Gastroesophageal sphincter (tissue), 4 donors: ENCODE measurements at places on chromosomes 12 and 14.
A peak's percentile ranks its signal among the peaks of the same experiment; 100 is the strongest.

DNA sequence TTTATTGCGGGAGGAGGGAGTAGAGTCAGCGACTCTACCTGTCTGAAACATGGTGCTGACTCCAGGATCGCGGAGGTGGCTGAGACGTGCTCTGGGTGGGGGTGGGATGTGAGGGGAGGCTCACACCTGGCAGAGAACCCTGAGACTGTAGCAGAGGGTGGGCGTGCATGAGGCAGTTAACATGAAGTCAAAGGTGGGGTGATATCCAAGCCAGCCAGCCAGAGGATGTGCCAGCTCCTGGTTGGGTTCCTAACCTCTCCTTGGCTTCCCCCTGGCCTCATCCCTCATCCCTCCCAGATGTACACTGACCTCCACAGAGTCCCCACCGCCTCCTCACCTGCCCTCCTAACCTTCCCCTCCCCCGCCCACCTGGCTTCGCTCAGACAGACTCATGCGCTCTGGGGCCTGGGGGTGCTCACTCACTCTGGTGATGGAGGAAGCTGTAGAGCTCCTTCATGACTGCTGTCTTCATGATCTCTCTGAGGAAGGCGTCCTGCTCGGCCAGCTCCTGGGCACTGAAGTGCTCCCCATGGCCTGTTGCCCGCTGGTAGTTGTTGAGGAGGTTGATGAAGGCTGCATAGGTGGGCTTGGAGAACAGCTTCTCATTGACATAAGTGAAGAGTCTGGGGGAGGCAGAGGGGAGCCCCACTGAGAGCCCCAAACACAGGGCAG is 9.3 kb downstream of the ENDOU start:
- ATAC-seq = no peak

DNA sequence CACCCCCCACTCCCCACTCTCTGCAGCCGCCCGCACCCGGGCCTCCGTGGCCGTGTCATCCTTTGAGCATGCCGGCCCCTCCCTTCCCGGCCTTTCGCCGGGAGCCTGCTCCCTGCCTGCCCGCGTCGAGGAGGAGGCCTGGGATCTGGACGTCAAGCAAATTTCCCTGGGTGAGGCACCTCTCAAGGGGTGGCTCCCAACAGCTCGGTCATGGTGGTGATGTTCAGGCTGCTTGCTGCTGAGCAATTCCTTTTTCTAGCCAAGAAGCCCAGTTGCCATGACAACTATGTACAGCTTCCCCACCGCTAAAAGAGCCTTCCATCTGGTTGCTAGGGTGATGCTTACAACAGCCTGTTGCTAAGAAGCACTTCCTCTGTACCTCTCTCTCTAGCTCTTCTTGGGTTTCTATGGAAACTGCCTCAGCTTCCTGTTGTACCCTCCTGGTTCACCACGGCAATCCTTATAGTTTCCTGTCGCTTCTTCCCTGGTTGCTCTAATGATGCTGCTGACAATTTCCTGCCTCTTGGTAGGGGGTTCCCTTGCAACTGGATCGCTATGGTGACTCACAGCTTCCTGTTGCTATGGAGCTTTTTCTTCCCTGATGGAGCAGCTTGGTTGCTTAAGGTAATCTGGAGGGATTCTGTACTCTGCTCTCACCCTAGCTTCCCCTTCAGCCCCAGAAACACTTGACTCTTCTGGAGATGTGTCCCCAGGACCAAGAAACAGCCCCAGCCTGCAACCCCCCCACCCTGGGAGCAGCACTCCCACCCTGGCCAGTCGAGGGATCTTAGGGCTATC is 11.0 kb downstream of the ZNF219 start:
- peak; percentile 33 for ATAC-seq

- no peak for ATAC-seq
These were observed 15.5 kb downstream of the SYT1 start for GRCh38 chr12:78880078-78880477.

GRCh38 chr12:28872654-28873268 is 276.3 kb upstream of the FAR2 start:
- no peak for ATAC-seq

- no peak for ATAC-seq
These were observed 210.4 kb upstream of the NUDT4 start for GRCh38 chr12:93167331-93167730.

- no peak for ATAC-seq
These were observed 89.9 kb downstream of the NKX2-1 start for GRCh38 chr14:36430169-36430568.

DNA sequence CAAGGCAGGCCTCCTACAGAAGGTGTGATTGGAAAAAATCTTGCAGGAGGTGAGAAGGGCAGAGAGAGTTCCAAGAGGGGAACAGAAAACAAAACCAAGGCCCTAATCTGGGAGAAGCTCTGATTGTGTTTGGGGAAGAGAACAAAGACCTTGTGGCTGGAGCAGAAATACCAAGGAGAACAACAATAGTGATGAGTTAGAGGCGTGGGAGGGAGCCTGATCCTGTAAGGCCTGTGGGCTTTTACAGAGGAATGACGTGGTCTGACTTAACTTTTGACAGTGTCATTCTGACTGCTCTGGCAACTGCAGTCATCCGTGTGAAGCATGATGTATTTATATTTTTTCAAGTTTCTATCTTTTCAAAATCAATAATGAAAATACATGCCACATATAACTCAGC is 200.6 kb downstream of the ANO4 start:
- ATAC-seq = no peak

DNA sequence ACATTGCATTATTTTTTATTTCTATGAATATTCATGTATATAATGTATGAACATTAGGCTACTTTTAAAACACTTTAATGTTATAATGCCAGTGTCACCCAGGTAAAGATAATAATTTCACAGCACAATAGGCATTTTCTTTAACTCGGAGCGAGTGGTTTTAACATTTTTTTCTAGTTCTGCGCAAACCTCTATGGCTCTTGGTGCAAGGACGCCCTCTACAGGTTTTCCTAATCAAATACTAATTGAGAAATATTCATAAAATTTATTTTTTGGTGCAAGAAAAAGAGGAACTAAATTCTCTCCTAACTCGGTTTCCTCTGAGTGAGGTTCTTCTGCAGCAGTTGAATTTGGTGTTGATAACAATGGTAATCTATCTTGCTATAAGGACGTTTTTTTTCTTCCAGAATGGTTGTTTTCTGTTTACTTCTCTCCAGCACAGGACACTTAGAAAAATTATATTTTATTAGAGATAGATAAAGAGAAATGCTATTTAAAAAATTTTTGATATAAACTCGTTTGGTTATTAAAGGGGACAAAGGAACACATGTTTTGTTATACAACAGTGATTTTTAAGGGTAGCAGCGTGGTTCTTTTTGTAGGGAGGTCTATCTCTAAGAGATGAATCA is 2.4 kb upstream of the WIF1 start:
- ATAC-seq = no peak

DNA sequence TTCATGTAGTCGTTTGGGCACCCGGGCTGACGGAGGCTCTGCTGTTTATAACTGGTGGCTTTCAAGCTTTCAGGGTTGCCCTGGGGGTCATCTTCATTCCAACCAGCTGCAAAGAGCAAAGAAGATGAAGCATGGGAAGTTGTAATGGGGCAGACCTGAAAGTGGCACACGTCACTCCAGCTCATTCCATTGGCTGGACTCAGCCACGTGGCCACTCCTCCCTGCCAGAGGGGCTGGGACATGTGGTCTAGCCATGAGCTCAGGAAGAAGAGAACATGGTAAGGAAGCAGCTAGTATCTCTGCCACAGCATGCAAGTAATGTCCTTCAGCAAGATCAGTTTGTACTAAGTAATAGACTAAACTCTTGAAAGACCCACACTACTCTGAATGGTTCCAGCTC is 51.7 kb upstream of the FERMT2 start:
- ATAC-seq = no peak

DNA sequence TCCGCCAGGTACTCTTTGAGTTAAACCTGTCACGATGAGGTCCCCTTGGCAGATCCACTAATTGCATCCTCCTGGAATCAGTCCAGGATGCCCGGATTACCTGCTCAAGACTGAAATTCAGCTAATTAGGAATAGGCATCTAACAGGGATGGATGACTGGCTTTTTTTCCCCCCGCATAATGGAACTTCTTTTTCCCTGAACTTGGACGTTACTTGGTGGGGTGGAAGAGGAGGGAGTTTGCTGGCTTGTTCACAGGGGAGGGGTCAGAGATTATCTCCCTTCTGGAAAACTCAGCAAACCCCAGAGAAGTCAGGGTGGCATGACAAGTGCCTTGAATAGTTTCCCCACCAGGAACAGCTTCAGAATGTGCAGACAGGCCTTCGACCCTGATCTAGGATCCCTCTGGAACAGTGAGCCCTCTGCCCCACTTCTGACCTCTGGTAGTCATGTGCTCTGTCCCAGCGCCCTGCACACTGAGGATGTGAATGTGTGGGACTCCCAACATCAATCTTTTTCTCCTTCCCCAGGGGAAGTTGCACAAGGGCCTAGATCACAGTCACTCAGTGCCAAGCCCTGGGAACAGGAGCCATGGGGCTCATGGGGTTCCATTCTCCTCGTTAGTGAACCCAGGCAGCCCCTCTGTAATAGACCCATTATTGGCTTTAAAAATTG is 142.5 kb downstream of the SMOC1 start:
- ATAC-seq = no peak

DNA sequence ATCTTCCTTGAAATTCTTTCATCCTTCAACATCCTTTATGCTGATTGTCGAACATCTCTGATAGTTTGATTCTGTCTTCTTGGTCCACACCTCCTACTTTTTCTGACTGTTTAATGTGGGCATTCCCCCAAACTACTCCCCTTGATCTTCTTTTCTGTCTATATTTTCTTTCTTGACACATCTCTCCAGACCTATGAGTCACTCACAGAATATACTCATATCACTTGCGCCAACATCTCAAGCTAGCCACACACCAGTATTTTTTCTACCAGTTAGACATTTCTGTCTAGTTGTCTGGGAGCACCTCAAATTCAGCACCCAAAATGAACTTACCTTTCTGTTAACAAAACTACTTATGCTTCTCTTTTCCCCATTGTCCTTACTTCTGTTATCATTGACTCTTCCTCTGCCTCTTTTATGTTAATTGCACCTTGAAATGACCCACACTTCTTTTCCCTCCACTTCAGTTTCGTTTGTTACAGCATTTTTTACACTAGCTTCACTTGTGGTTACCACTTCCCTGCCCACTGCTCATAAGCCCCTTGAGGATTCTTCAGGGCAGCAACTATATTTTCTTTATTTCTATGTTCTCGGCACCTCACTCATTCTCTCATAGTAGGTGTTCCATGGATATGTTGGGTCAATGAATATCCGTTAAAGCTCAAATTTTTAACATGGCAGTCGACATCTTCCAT is 33.5 kb downstream of the TSHR start:
- ATAC-seq = no peak

GRCh38 chr12:53811606-53812005 is 59.8 kb upstream of the CISTR start:
- no peak for ATAC-seq

DNA sequence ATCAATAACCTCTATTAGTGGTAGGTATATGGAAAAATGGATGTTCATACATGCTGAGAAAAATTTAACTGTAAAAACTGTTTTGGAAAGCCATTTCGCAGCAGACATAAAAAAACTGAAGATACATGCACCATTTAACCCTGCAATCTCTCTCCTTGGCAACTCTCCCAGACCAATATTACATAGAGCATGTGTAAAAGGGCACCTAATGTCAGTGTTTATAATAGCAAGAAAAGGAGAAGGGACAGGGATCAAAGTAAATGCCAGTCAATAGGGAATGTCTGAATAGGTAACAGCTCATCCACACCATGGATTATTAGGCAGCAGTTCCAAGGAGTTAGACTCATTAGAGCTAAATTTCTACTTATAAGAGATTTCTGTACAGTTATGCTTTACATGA is 77.2 kb downstream of the BTG1 start:
- ATAC-seq = no peak

DNA sequence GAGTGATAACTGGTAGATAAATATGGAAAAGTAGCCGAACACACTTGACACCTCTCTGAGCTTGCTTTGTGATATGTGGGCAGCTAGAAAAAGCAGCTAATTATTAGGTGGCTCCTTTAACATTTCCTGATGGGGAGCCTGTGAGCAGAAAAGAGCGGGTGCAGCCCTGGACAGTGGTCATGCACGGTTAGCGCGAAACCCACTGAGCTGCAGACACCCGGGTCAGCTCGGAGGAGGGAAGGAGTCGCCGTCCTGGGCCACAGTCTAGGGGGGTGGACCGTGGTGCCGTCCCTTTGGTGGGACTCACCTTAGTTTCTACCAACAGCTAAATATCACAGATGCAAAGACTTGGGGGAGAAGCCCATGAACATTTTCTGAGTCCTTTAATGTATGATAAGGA is 6.6 kb downstream of the COA8 start:
- ATAC-seq = no peak

GRCh38 chr14:61645247-61645646 is 50.1 kb upstream of the HIF1A start:
- no peak for ATAC-seq

DNA sequence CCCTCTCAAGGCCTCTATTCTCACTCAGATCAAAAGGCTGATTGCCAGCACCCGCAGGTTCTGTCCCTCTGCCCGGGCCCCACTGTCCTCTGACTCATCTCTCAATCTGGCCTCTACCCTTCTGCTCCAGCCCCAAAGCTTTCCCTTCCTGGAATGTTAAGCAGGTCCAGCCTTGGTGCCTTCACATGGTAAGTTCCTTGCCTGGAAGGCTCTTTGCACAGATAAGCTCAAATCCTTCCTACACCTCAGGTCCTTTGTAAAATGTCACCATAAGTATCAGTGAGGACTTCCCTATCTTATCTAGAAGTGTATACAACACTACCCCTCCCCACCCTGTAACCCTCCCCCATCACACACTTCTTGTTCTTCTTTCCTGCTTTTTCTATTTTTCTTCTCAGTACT is 22.2 kb downstream of the LPCAT3 start:
- no peak for ATAC-seq

DNA sequence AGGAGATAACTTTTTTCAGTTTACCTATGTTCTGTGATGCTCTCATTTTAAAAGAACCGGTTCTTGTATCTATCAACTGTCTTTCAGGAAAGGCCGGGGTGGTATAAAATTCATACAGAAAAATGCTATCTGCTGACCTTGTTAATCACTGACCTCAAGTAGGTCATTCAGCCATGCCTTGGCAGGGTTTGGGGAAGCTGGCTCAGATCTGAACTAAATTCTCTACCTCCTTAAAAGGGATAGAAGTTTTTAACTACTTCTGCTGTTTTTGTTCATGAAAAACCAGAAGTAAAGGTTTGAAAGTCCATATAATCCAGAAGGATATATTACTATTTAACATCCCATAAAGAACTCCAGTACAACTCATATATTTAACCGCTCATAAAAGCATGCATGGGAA is 10.1 kb downstream of the MYRFL start:
- ATAC-seq = no peak

DNA sequence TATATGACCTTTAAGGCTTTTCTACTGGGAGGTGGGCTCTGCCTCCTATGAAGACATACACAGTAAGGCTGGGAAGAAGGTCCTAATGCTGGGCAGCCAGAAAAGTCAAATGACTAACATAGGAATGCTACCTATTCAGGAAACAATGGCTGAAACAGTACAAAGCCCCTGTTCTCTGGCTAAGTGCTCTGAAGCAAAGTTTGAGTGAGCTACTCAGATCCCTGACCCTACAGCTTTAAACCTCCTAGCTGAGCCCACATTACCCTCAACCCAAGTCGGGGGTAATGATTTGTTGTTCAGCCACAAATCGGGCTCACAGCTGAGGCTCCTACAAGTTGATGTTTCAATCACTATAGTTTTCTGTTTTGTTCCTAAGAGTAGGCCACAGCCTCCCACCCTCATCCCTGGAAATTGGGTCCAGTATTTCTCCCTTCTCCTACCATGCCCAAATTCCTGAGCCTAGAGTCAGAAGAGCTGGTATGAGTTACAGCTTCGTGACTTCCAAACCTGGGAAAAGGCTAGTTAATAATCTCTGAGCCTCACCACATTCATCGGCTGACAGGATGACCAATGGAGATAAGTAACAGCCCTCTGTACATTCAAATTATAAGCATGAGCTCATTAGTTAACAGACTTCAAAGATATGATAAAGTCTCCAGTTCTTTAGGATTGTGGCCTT is 46.5 kb downstream of the BTBD7 start:
- ATAC-seq = no peak
